ENCODE measurements at places on chromosomes 4 and X.

GRCh38 chrX:107924136-107924746 is 57.9 kb downstream of the TEX13B start:
- no peak for DNase-seq

GRCh38 chr4:95465010-95465409 is 83.8 kb downstream of the UNC5C start:
- no peak for DNase-seq

DNA sequence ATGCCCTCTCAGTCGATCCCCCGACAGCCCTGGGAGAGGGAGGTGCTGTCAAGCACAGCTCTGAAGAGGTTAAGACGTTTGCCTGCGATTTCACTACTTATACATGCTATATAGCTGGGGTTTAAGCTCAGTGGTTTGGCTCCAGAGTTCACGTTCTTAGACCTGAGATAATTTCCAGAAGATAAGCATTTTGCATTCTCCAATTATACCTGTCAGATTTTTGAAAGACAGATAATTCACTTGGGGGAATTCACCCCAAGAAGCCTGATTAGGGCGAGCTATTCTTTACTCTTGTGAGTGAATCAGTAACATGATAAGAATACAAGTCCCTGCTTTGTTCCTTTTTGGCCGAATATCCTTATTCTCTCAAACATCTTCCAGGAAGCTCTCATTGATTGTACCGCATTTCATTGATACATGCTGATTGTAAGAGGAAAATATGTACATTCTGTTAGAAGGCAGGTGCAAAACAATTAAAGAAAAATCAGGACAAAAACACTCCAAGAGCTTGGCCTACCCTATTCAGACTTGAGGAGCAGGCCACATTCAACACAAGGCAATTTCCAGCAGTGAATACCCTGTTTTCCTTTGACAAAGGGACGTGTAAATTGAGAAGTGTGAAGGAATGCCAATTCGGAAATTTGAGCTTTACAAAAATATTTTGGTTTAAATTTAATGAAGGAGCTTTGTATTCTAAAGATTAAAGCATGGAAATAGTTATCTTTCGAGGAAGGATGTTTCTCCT is 30.2 kb downstream of the TENM3 start:
- no peak for DNase-seq

DNA sequence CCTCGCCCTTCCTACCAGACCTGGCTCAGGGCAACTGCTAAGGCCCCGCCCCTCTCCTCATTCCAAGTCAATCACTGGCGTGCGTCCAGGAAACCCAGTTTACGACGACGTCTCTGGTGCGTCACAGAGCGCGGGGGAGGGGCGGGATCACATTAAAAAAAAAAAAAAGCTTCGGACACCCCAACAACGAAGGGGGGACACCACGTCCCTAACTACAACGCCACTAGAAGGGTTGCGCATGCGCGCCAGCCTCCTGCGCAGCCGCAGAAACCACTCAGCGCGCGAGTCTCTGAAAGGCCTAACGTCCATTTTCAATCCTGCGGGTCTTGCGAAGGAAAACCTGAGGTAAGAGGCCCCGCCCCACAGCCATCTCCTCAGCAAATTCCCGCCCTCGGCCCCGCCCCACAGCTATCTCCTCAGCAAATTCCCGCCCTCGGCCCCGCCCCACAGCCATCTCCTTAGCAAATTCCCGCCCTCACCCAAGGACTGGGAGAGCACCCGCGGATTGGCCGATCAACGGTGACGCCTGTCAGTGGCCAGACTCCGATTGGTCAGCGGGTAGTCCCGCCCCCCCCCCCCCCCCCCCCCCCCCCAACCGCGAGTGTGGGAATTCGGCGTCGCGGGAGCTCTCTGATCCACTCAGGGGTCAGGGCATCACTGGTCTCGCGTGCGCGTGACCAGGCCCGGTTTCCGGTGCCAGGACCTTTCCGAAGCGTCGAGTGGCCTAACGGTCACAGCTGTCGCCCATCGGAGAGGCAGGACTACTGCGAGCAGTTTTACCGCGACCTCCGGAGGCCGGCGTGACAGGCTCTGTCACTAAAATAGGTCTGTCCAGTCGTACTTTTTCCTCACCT is at the start of gene SCML1:
Gene SCML1, plus strand, starts transcription at position 638 of the 854 bp plus-strand sequence. CDS start 6,694 bp downstream, outside the sequence.
- peak; percentile 96 for DNase-seq

- peak; percentile 48 for DNase-seq
Measured at GRCh38 chr4:95158626-95159025, 390.1 kb downstream of the UNC5C start.

- DNase-seq = no peak
Measured at GRCh38 chrX:118255921-118256320, 90.0 kb upstream of the WDR44 start.

- no peak for DNase-seq
Measured at GRCh38 chr4:87151730-87152129, 68.7 kb downstream of the KLHL8 start.

- DNase-seq = no peak
Measured at GRCh38 chr4:140607852-140608251, 39.1 kb upstream of the UCP1 start.

GRCh38 chr4:785332-786073 is 40.4 kb downstream of the CPLX1 start:
- peak; percentile 69 for DNase-seq

DNA sequence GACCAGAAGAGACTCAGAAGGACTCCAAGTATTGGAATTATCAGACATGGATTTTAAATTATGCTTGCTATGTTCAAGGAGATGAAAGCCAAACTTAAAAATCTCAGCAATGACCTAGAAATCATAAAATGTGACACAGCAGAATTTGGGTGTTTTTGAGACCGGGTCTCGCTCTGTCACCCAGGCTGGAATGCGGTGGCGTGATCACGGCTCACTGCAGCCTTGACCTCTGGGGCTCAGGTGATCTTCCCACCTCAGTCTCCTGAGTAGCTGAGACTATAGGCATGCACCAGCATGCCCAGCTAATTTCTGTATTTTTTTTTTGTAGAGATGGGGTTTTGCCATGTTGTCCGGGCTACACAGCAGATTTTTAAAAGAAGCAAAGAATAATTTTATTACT is 12.7 kb downstream of the TAB3 start:
- DNase-seq = no peak

- DNase-seq = peak; percentile 45
Measured at GRCh38 chr4:107044170-107044569, 8.1 kb upstream of the DKK2 start.

GRCh38 chr4:13656569-13657405 is 29.3 kb upstream of the BOD1L1 start:
- DNase-seq = peak; percentile 78

DNA sequence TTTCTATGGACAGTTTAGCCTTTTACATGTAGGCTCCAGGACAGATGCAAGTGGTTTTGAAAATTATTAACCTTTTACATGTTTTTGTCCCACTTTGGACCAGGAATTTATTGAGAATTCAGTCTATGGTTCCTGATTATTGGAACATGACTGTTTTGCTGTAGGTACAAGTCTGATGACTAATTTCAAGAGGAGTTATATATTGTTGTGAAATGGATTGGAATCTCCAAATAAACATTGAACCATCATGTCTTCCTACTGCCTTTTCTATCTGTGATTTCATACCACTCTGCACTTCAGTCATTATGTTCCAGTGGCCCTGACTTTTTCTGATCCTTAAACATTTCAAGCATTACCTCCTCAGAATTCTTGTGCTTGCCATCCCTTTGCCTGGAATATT is 35.9 kb downstream of the TBC1D19 start:
- DNase-seq = no peak

GRCh38 chrX:54178100-54178940 is 4.7 kb downstream of the FAM120C start:
- no peak for DNase-seq

DNA sequence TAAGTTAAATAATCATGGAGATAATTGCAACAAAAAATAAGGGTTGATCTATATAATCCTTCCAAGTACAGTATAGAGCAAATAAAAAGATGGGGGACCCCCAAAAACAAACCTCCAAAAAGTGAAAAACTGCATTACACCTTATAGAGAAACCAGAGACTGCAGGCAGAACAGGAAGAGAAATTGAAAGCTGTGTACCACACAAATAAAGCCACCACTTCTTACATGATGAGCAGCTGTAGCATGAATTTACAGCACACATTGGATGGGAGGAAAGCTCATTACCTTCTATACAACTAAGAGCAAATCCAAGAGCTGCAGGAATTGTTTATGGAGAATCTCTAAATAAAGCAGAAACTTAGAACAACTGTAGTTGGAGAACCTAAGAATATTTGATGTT is 152.4 kb upstream of the PDE5A start:
- no peak for DNase-seq

GRCh38 chr4:139783741-139784484 is 118.3 kb downstream of the MGST2 start:
- DNase-seq = no peak

DNA sequence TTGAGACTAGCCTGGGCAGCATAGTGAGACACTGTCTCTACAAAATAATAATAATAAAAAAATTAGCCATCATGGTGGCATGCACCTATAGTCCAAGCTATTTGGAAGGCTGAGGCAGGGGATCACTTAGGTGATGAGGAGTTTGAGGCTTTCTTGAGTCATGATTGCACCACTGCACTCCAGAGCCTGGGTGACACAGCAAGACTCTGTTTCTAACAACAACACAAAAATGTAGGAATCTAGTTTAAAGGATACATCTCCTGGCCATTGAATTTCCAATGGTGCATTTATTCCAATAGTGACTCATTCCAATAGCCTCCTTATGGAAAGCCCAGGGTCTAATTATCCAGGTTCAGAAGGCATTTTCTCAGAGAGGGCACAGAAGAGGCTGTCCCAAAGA is 21.9 kb upstream of the HERC6 start:
- no peak for DNase-seq

- DNase-seq = no peak
Measured at GRCh38 chrX:120311727-120312063, 434 bp upstream of the TMEM255A start.
